Thymus (tissue), 14 donors: ENCODE measurements at places on chromosomes 4 and X. TPM values are rescaled to one million over a fixed set of nuclear protein-coding genes. Genes with fewer than 3 reads are reported as not detected.

GRCh38 chrX:151476604-151477303 lies 79.7 kb downstream of the VMA21 start:
- no peak overlapping the region for H3K27ac ChIP-seq
- H3K27me3 ChIP-seq = no peaks in the 10 kb centered on the region
- no peak for DNase-seq
- H3K4me1 ChIP-seq = no peaks in the 10 kb centered on the region

DNA sequence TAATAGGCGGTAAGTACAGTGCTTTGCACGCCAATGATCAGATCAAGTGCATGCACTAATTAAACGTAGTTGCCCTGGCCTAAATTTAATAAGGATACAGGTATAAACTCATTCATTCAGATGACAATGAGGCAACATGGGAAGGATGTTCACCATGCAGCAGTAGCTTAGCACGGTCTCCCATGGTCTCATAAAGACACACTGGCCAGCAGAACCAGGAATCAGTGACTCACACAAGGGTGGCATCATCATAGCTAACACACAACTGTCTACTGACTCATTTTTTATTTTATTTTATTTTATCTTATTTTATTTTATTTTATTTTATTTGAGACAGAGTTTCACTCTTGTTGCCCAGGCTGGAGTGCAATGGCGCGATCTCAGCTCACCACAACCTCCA lies 42.7 kb downstream of the TMEM156 start:
- peaks cover 2% of the 10 kb centered on the region for H3K4me1 ChIP-seq
- DNase-seq = no peak
- H3K36me3 ChIP-seq = peaks cover 6% of the 10 kb centered on the region
- no peak overlapping the region for H3K4me3 ChIP-seq
- no peaks in the 10 kb centered on the region for H3K27me3 ChIP-seq

The TAF7L gene
- 0.19 TPM for total RNA-seq

The MSANTD1 gene
- 0.33 TPM for total RNA-seq

The LANCL3 gene
- 0.24 TPM for total RNA-seq

The XG gene
- 1.0 TPM for total RNA-seq
